ENCODE measurements at places on chromosomes 3 and 15.
A peak's percentile ranks its signal among the peaks of the same experiment; 100 is the strongest.

GRCh38 chr3:46926871-46927717 is 49.5 kb downstream of the CCDC12 start:
- DNase-seq: no peak

GRCh38 chr15:41039121-41039520 is 77.0 kb downstream of the INO80 start:
- DNase-seq: no peak

GRCh38 chr3:30241721-30242120 is 364.7 kb upstream of the TGFBR2 start:
- DNase-seq: no peak

GRCh38 chr15:63487076-63487757 is 17.2 kb upstream of the USP3 start:
- peak; percentile 47 for DNase-seq
